ENCODE measurements at places on chromosomes 1 and 21.

- DNase-seq, result no peak
These were observed 34.7 kb downstream of the SLC19A1 start for GRCh38 chr21:45507523-45507875.

DNA sequence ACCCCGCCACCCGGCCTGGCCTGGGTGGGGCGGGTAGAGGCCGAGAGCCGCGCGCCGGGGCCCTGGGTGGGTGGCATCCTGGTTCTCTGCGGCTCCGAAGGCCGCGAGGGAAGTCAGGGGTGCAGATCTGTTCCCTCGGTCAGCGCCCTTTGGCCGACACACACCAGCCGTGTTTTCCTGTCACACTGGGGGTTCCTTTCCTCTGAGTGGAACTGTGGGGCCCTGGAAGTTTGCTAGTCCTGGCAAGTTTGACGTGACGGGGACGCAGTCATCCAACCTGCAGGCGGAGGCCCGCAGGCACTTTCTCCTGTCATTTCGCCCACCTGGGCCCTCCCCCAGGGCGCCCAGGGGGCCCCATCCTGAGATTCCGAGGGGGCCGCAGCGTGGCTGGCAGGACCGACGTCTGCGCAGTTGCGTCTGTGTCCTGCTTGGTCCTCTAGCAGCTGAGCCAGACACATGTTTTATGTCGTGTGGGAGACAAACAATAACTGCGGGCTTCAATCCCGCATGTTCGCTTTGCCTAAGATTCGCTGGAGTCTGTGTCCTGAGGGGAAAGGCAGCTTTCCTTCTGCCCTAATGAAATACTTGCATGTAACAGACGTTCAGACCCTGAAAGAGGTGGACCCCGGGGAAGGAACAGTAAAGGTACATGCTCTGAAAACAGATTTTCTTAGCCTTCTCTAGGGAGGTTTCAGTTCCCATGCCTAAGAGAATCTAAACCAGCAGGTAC, 1.5 kb downstream of the FAM163A start:
- no peak for DNase-seq

DNA sequence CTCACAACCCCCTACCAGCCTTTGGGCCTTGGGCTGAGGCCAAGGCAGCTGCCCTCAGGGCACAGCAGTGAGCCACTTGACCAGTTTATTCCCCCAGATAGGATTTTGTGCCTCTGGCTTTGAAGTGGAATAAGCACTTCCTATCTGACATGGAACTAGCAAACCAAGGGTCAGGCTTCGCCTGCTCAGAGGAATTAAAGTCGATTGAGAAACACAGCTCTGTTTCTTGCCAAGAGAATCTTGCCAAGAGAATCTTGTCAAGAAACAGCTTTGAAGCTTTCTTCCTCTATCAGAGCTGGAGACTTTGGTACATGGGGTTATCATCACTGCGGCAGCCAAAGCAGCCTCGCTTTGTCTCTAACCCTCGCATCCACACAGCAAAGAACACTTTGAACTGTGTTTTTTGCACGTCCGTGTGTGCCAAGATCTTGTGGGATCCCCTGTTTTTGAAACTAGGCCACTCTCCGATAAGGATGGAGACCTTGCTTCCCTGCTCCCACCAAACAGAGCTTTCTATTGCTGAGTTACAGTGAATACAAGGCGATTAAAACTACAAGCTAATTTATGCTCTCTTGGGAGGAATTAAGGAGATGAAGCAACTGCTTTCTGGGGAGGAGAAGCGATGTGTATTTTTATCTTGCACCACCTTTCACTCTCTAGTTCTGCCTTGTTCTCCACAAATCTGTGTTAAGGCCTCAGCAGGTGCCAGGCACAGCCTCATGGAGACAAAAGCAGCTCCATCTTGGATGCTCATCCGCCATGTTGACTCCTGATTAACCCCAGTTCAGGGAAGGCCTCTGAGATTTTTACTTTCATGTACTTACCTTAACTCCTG, 67.3 kb downstream of the RHOU start:
- no peak for DNase-seq

- DNase-seq, result no peak
These were observed 124.8 kb upstream of the LMO4 start for GRCh38 chr1:87203904-87204303.

- no peak for DNase-seq
These were observed 74.0 kb upstream of the KCNE2 start for GRCh38 chr21:34289856-34290255.

DNA sequence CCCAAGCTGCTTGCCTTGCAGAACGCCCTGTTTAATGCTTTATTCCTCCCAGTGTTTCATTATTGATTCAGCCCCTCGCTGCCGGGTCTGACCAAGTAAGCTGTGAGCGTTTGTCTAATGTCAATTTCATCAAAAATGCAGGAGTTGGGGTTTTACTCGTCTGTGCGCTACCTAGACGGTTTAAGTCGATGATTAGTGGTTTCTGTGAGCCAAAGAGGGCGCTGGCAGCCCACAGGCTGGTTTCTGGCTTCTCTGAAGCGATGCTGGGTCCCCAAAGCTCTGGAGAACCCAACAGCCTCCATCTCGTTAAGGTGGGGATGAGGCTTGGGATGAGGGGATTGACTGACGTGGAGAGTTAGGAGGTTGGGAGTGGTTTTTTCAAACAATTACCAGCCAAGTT, 102.9 kb downstream of the SYF2 start:
- DNase-seq, result no peak

DNA sequence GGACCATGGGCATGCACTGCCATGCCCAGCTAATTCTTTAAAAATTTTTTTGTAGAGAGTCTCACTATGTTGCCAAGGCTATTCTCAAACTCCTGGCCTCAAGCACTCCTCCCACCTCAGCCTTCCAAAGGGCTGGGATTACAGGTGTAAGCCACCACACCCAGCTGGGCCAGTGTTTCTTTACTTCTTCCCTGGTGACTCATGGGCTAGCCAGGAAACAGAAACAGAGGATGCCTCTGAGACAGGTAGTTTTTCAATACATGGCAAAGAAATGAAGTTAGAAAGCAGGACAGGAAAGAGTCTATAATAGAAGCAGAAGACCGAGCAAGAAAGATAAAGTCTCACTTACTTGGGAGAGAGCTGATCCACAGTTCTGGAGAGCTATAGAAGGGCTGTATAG, 7.6 kb upstream of the C1orf74 start:
- no peak for DNase-seq

- no peak for DNase-seq
These were observed 143.2 kb upstream of the DMRTA2 start for GRCh38 chr1:50566405-50566804.

DNA sequence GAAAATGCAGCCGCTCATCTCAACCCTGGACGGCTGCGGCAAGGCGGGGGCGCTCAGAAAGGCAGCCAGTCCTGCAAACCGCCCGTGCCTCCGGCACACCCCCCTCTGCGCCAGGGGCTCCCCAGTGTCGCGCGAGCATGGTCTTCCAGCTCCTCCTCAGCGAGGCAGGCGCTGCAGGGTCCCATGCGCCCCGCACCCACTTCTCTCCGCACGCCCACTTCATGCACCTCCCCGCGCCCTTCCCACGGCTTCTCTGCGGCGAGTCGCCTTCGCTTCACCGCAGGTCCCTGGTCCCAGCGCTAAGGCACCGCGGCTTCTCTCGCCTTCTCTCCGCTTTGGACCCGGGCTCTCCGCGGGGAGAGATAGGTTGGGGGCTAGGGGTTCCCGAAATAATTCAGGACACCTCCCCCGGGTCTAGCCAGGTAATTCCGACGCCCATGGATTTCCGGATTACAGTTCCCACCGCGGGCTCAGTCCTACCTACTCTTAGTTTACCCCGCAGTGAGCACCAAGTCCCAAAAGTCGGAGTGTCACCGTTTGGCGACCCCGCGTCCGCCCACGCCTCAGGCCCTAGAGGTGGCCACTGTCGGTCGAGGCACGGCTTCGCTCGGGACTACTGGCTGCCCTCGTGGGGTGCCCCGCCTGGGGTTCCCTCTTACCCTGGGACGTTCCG, 67.5 kb downstream of the SYT2 start:
- no peak for DNase-seq

DNA sequence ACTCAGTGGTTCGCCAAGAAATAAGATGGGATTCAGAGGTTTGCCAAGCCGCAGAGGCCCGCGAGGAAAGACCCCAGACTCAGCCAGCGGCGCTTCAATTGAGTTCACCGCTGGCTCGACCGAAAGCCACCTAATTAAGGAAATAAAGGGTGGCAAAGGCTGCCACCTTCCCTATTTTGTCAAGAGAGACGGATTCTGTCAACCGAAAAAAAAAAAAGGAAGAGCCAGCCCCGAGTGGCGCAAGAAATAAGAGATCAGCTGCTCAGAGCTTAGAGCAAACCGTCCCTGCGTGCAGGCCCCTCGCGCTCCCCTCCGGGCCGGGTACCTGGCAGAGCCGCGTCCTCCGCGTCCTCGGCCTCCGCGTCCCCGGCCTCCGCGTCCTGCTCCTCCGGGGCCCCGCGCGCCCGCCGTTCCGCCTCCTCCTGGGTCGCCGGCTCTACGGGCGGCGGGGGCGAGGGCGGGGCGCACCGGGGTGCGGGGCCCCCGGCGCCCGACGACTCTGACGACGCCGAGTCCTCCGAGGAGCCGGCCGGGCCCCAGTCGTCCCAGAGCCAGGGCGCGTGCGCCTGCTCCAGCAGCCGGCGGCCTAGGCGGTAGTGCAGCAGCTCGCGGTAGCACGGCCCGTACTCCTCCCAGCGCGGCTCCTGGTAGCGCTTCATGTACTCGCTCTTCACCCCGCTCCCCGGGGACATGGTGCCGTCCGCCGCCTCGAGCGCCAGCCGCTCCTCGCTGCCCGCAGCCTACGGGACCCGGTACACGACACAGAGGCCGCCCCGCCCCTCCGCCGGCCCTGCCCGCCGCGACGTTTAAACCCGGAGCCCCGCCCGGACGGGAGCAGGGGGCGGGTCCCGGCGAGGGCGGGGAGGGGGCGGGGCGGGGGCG, 832 bp downstream of the CCSAP start:
- no peak for DNase-seq

DNA sequence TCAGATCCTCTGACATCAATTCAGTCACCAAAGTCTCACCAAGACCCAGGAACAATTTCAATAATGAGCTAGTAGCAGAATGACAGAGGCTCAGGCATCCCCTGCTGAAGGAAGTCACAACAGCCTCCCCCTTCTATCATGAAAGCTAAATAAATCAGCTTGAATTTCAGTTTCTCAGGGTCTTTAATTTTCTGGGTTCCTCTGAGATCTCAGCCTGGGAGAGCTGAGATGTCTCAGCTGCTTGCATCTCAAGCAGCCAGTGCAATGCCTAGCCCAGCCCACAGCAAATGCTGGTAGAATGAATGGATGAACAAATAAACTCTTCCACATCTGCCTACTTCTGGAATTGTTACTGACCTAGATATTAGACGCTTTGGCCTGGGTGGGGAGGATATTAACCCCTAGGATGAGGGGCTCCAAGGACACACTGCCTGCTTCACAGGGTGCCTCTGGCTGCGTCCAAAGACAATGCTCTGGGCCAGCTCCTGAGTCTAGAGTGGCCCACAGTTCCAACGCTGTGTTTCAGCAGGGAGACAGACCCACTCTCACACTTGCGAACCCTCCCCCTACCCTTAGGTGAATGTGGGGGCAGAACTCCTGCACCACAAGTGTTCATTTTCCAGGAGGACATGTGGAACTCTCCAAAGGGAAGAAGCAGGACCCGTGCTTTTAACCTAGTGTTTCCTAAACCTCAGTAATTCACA, 11.2 kb upstream of the LORICRIN start:
- DNase-seq, result no peak

GRCh38 chr1:63173161-63173560, 149.2 kb upstream of the FOXD3 start:
- DNase-seq, result no peak

DNA sequence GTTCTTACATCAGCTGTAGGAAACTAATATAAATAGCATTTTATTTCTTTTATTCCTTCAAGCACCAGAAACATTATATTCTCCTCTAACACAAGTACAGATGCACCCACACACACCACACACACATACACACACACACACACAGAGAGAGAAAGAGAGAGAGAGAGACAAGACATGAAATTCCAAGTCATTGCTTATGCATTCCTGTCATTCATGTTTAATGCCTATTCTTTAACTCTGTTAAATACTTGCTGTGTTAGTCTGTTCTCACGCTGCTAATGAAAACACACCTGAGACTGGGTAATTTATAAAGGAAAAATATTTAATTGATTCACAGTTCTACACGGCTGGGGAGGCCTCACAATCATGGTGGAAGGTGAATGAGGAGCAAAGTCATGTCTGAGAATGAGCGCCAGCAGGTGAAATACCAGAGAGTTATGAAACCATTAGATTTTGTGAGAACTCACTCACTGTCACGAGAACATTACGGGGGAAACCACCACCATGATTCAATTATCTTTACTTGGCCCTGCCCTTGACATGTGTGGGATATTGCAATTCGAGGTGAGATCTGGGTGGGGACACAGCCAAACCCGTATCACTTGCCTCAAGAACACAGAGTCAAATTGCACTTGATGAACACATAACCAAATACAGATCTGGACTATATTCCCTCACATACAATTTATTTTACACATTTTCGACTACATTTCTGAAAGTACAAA, 1058.1 kb upstream of the TMPRSS15 start:
- no peak for DNase-seq
